ENCODE measurements at places on chromosomes 7 and 10.

GRCh38 chr10:98536551-98536950, 89.8 kb upstream of the HPS1 start:
- DNase-seq = no peak

GRCh38 chr10:28254290-28254985, 48.4 kb downstream of the MPP7 start:
- no peak for DNase-seq

- no peak for DNase-seq
These were observed 849.2 kb downstream of the KCNMA1 start for GRCh38 chr10:76788452-76788811.

GRCh38 chr7:138603549-138604318, 97.4 kb downstream of the SVOPL start:
- DNase-seq = no peak

DNA sequence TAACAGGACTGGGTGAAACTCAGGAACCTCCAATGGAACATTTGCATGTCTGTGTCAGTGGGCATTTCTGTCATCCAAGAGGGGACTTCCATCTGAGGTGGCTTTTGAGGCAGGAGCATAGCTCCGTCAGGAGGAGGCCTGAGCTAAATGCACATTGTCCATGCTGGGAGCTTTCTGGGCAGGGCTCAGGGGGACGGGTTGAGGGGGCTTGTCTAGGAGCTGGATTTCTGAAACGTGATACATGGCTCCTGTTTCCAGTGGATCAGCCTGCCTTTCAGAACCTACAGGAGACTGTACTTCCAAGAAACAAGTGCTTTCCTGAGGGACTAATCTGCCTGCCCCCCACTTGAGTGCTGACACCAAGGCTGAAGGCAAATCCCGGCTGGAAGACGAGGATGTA, 40.5 kb upstream of the GDF10 start:
- DNase-seq = no peak

GRCh38 chr7:143395187-143396149, 13.2 kb downstream of the EPHA1 start:
- no peak for DNase-seq

DNA sequence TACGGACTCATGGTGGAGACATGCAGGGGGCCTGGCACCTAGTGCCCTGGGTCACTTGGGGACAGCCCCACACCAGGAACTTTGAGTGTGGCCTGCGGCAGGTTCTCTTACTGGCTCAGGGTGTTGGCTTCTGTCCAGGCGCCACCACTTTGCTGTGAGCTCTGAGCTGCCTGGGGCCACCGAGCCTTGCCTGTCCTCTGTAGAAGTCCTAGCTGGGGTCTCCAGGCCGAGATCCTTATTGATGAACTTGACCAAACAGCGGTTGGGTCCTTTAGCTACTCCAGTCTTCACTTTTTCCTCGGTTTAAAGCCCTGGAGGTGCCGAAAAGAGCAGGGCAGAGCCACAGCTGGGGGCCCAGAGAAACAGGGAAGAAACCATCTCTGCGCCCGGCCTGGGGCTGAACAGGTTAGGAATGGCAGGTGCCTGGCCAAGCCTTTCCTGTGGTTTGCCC, 41.3 kb downstream of the ZNF467 start:
- DNase-seq = no peak

DNA sequence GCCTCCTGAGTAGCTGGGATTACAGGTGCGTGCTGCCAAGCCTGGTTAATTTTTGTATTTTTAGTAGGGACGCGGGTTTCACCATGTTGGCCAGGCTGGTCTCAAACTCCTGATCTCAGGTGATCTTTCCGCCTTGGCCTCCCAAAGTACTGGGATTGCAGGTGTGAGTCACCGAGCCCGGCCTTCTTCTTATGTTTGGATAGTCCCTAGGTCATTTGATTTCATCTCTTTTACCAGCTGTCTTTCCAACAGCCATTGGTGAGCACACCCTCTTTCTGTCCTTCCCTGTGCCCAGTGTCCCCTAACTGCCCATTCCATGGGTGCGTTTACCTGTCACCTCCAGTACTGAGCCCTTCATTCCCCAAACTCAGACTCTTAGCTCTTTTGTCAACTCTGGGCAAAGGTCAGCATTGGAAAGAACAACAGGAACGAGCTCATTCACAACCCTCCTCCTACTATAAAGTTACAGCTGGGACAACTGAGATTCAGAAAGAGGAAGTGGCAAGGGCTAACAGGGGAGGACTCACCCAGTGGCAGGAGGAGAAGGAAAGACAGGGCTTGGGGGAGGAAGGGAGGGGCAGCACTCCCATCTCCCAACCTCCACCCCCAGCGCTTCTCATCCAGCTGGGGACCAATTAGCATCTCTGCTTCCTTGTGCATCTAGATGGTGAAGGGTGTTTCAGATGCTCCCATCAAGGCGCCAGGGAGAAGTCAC, 5.6 kb downstream of the SSC4D start:
- no peak for DNase-seq

DNA sequence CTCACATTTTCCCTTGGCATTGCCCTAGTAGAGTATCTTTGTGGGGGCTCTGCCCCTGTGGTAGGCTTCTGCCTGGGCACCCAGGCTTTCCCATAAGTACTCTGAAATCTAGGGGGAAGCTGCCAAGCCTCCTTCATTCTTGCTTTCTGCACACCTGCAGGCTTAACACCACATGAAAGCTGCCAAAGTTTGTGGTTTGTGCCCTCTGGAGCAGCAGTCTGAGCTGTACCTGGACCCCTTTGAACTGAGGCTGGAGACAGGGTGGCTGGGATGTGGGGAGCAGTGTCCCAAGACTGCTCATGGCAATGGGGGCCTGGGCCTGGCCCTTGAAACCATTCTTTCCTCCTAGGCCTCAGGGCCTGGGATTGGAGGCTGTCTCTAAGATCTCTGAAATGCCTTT, 35.0 kb upstream of the TMEM273 start:
- DNase-seq = no peak

DNA sequence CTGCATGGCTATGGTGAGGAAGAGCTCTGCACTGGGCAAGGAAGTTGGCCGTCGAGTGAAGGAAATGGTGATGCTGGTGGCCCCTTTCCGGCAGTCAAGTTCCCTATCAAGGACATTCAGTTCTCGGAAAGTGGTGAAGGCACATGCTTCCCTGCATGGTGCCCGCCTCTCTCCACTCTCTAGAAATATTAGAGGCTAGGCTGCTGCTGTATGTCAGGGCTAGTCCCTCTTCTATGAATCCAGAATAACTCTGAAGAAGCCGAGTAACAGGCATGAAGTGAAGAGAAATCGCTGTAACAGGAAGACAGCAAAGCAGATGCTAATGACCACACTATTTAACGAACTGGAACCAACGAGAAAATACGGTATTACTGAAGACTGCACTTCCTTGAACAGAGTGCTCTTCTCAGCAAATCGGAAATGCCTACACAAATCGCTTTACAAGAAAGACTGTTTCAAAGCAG, 5.4 kb downstream of the IDI1 start:
- no peak for DNase-seq

- DNase-seq = no peak
These were observed 77.9 kb upstream of the SAMD8 start for GRCh38 chr10:75033399-75034130.

DNA sequence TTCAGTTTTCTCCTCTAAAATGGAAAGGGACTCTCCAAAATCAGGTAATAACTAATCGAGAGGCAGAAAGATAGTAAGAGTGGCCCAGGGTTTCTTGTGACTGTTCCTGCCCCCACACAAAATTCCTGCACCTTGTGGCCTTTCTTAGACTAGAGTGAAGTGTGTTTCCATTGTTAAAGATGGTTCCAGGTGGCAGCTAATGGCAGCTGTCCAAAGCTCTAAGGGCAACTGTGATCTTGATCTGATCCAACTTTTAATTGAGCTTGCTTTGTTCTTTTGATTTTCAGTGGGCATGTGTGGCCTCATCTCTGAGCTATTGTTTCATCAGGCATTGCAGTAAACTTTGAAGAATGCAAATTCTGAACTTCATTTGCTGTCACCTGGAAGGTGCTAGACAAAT, 19.4 kb downstream of the ACSL5 start:
- no peak for DNase-seq

- DNase-seq = no peak
These were observed 171.7 kb upstream of the CELF2 start for GRCh38 chr10:10845826-10846503.

GRCh38 chr7:101676956-101677355, 47.9 kb upstream of the MYL10 start:
- DNase-seq = no peak

- DNase-seq = no peak
These were observed 630.8 kb downstream of the SUGCT start for GRCh38 chr7:40765639-40766038.

DNA sequence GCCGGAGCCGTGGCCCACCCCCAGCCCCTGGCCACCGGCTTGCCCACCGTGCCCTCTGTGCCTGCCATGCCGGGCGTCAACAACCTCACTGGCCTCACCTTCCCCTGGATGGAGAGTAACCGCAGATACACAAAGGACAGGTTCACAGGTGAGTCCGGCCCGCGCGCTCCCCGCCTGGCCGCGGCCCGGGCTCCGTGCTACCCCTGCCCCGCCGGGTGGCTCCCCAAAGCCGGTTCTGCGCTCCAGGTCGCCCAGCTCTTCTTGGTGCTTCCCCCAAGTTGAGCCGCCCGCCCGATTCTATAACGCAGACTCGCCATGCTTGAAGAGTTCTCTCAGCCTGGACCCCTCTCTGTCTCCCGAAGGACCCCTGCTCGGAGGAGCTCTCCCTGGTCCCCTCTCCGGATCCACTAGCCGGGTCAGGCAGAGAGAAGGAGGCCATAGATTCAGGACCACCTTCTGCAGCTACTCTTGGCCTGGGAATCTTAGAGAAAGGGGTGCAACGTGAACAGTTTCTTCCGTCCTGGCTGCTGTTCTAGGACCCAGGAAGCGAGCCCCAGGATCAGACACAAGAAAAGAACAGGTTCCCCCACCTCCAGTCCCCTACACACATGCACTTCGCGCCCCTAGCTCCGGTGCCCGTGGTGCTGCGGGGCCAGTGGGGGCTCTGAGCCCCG, 999 bp downstream of the TLX1 start:
- no peak for DNase-seq

DNA sequence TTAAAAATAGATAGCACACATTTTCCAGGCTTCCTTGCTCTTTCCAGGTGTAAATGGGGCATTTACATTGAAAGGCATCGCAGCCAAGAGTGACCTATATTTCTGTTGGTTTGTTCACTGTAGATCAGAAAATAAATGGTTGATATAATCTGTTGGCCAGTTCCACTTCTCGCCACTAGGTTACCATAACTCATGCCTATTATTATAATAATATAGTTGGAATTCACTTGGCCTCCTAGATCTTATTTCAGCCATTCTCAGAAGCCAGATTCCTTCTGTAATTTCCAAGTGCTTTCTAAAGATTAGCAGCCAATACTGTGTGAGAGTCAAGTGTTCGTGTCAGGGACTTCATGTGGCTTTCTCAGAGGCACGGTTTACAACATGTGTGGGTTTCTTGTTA, 179.5 kb downstream of the DNAH11 start:
- no peak for DNase-seq

GRCh38 chr7:74722153-74722552, 51.7 kb upstream of the NCF1 start:
- no peak for DNase-seq

DNA sequence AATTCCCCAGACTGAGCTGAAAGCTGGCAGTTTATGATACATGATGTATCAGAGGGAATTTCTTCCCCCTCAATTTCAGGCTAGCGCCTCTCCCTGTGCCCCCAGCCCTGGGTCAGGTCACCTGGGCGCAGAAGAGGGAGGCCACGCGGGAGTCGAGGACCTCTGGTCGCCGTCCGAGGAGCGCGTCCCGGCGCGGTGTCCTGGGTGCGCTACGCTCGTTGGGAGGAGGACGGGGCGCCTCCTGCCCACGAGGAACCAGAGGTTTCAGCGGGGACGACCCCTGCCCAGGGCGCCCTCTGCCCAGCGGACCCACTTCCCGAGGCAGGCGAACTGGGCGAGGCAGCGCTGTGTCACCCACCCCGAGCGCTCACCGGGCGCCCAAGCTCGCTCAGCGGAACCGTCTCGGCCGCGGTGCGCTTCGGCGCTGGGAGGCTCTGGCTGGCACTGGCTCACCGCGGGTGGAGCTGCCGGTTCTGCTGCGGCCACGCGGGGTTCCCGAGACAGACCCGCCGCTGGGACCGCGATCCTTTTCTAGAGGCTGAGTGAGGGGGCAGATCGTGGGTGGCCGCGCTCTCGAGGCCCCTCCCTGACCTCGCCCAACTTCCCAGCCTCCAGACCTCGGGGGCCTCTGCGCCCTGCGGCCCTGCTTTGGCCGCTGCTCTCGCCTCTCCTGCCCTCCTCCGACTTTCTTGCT, at the start of gene FAM237B:
FAM237B (minus strand) TSS at position 504 of the 694 bp plus-strand sequence. CDS start 1,556 bp downstream, outside the sequence.
- no peak for DNase-seq

- no peak for DNase-seq
These were observed 205.2 kb downstream of the KLF6 start for GRCh38 chr10:3579845-3580244.

DNA sequence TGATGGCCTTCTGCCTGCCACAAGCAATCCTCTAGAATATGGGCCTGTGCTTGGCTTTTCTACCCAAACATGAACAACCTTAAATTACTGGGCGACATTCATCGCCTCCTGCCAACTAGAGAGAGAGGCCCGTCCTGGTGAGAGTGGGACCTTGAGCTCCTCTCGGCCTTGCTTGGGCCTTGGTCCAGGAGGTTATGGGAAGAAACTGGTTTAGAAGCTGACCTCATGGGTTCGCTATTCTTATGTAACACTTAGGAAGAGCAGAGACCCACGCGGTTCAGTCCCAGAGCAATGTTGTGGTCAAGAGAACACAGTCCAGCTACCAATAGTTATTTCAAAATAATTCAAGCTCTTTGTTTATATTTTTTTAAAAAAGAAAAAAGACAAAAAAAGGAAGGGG, 176.3 kb upstream of the ZNF32 start:
- no peak for DNase-seq

DNA sequence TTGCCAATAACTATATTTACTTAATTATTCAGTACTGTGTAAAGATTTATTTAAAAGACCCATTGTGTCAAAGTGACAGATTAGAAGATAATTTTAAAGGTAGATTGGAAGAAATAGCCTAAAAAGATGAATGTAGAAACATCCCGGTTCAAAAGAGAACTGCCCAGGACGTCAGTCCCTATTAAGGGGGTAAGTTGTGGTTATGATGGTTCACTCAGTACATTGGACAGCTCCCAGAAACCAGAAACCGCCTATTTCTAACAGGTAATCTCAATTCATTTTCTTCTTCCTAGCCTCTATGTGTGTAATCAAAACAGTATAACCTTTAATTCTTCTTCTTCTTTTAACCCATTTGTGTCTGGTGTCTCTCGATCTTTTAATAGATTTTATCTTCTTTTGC, 1.5 kb upstream of the FERD3L start:
- no peak for DNase-seq

GRCh38 chr10:121503587-121504051, 94.6 kb downstream of the FGFR2 start:
- DNase-seq = no peak

DNA sequence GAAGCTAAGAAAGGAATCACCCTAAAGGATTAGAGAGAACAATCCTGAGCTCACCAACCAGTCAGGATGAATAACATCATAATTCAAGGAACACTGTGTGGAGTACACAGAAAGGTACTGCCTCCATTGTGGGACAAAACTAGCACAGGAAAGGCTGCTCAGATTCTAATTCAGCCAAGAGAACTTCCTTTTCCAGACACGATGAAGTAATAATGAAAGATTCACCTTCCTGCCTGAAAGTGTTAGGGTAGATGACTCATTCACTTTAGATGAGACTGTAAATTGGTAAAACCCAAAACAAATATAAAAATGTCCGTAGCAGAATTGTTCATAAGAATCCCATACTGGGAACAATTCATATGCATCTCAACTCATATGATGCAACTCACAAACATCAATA, 167.2 kb downstream of the CDC14C start:
- no peak for DNase-seq

Data from liver (tissue), 10 donors.